ENCODE measurements at places on chromosomes 6 and 20.

- ATAC-seq = no peak
These were observed 1.9 kb downstream of the DDAH2 start for GRCh38 chr6:31727034-31727716.

- peak; percentile 72 for ATAC-seq
These were observed 237.5 kb upstream of the TAB2 start for GRCh38 chr6:149079911-149080491.

DNA sequence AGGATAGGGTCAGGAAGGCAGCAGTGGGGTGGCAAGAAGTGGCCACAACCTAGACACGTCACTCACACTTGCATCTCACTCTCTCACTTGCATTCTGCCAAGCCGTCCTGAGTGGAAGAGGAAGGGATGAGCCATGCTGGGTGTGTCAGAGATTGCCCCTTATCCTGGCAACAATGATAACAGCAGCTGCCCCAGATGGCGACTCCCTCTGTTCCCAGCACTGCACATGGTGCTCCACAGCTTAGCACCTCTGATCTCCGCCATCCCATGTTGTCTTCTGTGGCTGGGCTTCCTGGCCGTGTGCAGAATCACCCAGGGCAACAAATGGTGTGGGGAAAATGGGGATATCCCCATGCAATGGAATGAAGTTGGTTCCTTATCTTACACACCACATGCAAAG is 11.1 kb downstream of the KCNB1 start:
- no peak for ATAC-seq

- ATAC-seq = no peak
These were observed 773 bp upstream of the EPB41L2 start for GRCh38 chr6:131063764-131064272.

DNA sequence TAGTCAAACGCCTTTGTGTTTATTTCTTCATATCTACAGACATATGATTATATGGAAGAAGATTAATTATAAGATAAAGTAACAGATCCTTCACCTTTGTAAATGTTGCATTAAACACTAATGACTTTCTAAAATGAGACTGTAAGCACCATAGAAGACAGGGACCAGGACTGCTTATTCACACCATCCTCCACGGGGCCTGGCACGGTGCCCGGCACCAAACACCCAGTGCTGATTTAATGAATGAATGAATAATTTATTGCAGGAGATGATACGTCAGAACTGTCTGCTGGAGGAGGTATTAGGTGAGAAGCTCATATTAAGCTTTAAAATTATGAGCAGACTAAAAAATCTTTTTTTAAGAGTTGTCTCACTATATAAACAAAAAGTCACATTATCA is 88.3 kb downstream of the SLX4IP start:
- ATAC-seq = peak; percentile 40

GRCh38 chr20:57392512-57393271 is 1.5 kb downstream of the RBM38 start:
- peak; percentile 22 for ATAC-seq

DNA sequence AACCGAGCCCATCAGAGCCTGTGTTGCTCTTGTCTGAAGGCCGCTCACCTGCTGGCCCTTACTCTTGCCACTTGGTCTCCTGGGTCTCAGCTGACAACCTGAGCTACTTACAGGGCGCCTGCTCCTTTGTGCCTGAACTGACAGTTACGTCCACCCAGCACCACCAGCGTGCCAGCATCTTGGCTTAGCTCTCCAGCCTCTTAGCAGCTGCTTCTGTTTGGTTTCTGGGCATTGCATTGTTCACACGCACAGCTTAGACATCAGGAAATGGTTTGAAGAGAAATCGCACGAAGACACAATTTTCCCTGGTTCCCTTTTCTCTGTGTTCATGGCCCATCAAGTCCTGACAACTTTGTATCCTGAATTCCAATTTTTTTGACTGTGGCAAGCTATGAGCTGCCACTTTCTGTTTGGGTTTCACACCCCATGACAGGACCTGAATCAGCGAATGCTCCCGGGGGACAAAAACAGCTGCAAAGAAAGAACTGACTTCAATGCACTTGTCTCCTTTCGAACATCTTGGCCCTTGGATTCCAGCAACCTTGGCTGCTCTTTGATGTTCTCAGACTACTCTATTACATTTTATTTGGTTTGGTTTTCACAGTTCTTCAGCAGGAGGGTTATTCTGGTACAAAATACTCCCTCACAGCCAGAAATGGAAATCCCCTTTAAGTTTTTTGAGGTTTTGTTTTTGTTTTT is 45.2 kb upstream of the LY86 start:
- no peak for ATAC-seq

DNA sequence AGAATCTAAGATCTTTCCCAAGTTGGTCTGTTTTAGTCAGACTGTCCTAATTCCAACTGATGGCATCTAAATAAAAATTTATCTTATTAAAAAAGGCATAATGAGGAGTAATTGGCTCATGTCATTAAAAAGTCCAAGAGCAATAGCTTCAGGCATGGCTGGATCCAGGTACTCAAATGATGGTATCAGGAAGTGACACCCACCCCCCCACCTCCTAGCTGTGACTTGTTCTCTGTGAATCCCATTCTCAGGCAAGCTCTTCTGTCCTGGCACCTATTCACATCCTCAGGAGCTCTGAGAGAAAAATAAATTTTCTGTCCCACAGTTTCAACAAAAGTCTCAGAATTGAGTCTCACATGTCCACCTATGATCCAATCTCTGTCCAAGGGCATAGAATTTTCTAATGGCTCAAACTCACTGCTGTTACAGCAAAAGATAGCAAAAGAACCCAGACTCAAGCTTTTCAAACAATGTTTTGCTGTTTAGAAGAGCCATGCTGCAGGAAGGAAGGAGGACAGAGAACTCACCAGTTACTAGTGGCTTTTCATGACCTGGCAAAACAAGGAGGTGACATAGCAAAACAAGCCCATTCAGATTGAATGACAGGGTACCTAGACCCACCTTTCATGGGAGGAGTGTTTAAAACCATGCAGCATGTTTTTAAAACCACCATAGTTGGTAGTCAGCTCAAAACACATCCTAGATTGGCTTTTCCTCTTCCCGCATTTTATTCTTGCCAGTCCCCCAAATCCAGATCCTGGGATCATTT is 496.1 kb downstream of the PREX1 start:
- ATAC-seq = no peak

DNA sequence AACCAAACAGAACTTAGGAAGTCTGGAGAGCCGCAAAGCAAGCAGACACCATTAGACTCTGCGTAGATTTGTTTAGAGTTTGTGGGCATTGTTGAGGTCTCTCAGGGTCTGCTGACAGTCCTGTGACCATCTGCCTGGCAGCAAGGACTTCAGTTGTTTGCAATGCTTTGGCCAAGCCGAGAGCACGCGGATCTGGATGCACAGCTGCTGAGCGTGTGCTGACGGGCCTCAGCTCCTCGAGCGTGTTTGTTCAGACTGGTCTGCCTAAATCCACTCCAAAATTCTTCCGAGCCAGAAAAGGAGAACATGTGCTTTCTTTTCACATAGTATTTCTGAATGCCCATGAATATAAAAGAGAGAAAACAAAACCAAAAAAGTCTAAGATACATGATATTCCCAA is 159.0 kb downstream of the ZNF217 start:
- peak; percentile 52 for ATAC-seq

- ATAC-seq = no peak
These were observed 145.5 kb upstream of the ARG1 start for GRCh38 chr6:131427434-131428058.

- no peak for ATAC-seq
These were observed 1075.0 kb upstream of the ADGRB3 start for GRCh38 chr6:67560068-67560467.

GRCh38 chr6:158628542-158628941 is 16.0 kb downstream of the DYNLT1 start:
- ATAC-seq = no peak

- ATAC-seq = peak; percentile 53
These were observed 2.4 kb upstream of the EFHC1 start for GRCh38 chr6:52417675-52418111.

DNA sequence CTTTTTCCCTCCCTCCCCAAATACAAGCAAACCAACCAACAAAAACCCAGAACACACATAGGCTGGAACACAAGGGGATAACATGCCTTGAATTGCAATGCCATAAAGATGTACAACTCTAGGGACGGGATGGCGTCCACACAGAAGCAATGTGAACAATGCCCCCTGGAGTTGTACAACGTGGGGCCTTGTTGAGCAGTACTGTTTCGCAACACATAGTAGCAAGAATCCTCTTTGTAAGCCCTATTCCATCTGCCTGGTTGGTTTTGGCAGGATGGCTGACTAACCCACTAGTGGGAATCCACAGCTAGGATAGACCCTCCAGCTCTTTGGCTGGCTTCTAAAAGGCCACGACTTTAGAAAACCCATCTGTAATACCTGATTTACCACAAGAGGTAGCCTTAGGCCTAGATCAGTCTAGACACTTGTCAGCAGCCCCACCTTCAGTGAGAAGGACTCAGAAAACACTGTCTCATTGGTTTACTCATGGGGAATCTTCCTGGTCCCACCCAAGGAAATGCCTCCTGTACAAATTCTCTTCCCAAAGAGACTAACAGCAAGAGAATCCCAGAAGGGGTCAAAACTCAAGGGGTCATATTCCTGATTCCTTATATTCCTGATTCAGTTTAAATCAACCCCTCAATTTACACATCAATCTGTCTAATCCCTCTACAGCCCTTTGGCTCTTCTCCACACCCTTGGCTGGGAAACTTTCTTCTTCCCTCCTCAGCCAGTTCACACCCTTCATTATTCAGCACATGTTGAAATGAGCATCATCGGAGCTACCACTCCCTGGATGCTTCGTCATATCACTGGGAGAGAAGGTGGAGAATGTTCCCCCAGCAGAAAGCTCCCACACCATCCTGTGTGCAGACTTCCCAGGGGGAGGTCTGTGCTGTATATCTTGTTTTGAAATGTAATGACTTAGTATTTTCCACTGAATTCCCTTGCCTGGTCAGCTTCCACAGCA is 622.4 kb upstream of the FLRT3 start:
- ATAC-seq = peak; percentile 90

DNA sequence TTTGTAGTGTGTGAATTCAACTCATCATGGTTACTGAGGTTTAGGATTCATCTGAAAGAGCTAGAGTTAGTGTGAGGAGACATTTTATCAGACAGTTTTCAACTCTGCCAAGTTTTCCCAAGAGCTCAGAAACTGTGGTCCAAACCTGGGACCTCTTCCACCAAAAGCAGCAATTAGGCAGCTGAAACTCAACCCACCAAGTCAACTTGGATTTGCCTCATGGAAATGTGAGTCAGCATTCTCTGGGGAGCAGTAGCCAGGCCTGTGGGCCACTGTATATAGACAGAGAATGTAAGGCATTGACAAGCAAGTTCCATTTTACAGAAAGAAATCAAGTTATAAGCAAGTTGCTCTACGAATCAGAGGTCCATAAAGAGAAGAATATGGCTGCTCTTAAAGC is 178.8 kb upstream of the HDDC2 start:
- no peak for ATAC-seq

DNA sequence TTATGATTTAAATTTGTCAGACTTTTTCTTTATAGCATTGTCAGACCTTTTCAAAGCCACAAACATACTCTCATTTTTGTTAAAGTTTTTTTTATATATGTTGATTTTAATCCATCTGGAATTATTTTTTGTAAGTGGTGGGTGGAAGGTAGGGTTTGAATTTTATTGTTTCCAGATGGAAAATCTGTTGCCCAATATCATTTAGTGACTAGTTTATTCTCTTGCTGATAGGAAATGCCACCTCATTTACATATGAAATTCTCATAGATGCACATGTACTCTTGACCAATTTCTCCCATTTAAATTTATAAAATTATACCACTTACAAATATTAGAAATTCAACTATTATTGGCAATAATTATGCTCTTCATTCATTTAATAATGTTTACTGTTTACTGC is 52.1 kb upstream of the PLCB1 start:
- no peak for ATAC-seq

DNA sequence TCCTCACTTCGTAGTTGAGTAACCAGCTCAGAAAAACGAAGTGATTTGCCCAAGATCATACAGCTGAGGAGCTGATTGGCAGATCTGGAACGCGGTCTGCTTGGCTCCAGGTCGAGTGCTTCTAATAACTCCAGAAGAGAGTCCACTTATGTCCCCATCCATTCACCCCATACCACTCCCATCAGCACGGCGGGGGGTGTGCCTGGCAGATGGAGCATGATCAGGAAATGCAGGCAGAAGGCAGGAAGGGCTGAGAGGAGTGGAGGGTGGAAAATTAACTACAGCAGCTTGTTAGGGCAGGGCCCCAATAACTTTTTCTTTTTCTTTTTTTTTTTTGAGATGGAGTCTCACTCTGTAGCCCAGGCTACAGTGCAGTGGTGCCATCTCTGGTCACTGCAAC is 15.0 kb downstream of the FITM2 start:
- no peak for ATAC-seq

- peak; percentile 46 for ATAC-seq
These were observed 12.4 kb upstream of the RNF24 start for GRCh38 chr20:4027590-4028265.

GRCh38 chr20:34541264-34541901 is 17.1 kb upstream of the MAP1LC3A start:
- no peak for ATAC-seq

DNA sequence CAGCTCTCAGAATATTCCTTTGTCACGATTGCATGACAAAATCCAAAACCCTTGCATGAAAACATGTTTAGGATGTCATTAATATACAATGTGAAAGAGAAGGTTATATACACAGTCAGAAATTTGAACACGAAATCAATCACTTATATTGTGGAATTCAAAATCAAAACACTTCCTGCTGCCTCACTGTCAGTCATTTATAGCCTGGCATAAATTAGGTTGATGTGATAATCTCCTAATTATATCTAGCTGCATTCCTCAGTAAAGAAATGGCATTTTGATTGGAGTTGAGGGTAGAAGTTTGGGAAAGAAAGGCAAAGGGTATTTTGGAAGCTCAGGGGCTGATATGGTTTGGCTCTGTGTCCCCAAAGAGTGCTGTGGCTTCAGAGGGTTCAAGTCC is 24.1 kb upstream of the BEND6 start:
- no peak for ATAC-seq

GRCh38 chr6:149921361-149921760 is 1.6 kb downstream of the RAET1G start:
- no peak for ATAC-seq

GRCh38 chr6:5504078-5504477 is 242.8 kb downstream of the FARS2 start:
- ATAC-seq = no peak

DNA sequence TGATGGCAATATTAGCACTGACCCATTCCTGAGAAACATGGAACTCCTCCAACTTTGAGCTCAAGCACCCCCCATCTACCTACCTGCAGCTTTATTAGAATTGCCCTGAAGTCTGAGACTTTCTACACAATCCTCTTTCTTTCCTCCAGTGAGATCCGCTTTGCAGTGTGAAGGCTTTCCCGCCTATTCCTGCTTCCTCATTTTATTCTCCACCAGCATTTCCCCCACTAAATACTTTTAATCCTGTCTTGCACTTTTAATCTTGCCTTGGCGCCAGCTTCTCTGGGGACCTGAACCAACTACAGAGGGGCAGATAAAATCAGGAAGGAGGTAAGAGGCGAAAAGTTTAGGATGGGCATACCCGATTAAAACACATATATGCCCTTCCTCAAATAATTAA is 178.1 kb upstream of the PRDM1 start:
- no peak for ATAC-seq

GRCh38 chr6:122140031-122140430 is 259.4 kb upstream of the HSF2 start:
- ATAC-seq = no peak

GRCh38 chr6:134196568-134197193 is 121.2 kb downstream of the SGK1 start:
- no peak for ATAC-seq
